SJSA1 (cell line): ENCODE measurements at places on chromosomes 4 and X. TPM values are rescaled to one million over a fixed set of nuclear protein-coding genes. Genes with fewer than 3 reads are reported as not detected.

GRCh38 chrX:50202539-50202938 lies 1.7 kb upstream of the AKAP4 start:
- DNase-seq, result no peak

DNA sequence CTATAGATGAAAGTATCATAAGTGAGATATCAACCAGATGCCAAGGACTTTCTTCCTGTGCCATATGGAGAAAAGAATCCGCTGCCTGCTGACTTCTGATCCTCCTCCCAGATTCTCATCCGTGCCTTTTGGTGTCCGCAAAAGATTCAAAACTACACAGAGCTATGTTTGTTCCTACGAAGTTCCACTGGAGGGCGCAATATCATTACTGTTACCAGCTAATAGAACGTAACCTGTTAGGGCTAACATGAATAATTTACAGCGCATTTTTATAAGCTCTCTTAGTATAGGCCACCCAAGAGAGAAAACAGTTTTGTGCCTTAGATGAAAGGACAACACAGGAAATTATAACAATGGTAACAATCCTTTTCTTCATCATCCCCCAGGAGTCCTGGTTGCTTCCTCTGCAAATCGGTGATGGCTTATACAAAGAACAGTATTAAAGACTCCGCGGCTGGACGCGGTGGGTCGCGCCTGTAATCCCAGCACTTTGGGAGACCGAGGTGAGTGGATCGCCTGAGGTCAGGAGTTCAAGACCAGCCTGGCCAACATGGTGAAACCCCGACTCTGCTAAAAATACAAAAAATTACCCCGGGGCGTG lies 22.8 kb upstream of the CENPVL3 start:
- peak; percentile 10 for DNase-seq

DNA sequence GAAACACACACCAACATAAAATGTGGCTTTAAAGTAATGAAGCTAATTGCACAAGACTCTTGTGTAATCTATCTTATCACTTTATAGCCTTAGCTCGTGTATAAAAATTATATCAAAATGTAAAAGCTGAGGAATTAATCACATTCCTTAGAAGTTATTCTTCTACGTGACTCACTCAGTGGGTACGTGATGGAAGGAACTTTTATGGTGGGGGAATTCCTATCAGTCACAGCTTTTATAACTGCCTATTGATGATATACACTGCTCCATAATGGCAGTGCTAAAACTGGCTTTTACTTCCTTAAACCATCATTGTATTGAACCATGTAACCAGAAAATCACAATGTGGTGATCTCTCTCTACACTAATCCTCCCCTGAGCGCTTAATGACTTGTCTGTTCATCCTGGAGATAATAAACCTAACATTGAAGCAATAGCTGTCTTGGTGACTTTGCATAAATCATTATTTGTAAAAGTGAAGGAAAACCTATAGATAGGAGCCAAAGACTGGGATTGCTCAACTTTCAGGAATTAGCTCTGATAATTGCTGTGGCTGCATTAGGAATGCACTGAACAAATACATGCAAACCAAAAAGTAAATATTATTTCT lies 276.7 kb downstream of the GBA3 start:
- DNase-seq, result peak; percentile 31

GRCh38 chr4:90142081-90142480 lies 14.9 kb downstream of the CCSER1 start:
- no peak for DNase-seq

DNA sequence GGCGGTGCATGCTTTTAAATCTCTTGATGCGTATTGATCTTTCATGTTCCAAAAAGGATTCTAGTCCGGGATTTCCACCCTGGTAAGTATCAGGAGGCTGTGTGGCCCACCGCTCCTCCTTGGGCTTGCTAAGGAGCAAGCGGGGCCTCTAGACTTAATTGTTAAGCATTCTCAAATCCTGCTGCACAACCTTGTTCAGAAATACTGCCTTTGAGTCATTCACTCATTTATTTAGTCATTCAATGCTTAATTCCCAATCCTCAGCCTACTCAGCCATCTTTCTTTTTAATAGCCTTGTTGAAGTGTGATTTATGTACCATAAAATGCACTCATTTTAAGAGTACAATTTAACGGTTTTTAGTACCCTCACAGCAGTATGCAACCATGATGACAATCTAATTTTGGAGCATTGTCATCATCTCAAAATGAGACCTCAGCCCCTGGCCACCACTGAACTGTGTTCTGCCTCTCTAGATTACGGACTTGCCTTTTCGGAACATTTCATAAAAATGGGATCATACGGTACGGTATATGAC lies 15.6 kb upstream of the SLC2A9 start:
- DNase-seq, result no peak

The TRMT10A gene
- 3.5 and 12.1 TPM in 2 replicates for total RNA-seq

The YY2 gene
- 0.53 and 1.7 TPM in 2 replicates for total RNA-seq

- DNase-seq, result no peak
These were observed 365.7 kb upstream of the CPEB2 start for GRCh38 chr4:14636563-14636962.

- no peak for DNase-seq
These were observed 394.8 kb upstream of the TENM3 start for GRCh38 chr4:181848357-181848756.

DNA sequence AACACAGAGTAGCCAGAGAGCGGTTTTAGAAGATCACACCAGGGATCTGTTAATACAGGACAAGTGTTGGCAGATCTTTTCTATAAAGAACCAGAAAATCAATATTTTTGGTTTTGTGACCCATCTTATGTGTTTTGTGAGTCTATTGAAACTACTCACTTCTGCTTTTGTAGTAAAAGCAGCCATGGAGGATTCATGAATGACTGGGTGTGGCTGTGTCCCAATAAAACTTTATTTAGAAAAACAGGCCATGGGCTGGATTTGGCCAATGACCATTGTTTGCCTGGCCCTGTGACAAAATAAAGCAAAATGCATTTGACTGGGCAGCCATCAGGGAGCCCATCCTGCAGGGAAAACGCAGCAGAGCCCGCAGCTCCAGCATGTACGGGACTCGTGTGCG lies 99.9 kb upstream of the ADRA2C start:
- DNase-seq, result no peak

DNA sequence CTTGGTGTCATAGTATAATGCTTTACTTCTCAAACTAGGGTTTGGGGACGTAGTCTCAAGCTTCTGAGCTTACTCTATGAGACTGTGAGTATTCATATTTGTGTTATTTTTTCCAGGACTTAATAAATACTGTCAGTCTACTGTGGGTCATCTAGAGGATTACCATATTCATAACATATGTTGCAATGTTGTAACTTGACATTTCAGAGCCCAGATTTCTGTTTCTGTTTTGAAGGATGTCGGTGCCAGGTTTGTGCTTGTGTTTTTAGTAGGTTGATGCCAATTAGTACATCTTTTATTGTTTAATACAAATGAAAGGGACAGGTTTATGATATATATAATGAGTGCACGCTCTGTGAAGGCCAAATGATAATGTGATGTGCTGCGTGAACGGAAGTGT lies 69.6 kb downstream of the SPANXN4 start:
- DNase-seq, result no peak

- DNase-seq, result no peak
These were observed at the start of gene AKAP14 for GRCh38 chrX:119895843-119896326. Gene AKAP14, plus strand, starts transcription at chrX:119895893. Its CDS starts 7,331 bp downstream, at chrX:119903224.

DNA sequence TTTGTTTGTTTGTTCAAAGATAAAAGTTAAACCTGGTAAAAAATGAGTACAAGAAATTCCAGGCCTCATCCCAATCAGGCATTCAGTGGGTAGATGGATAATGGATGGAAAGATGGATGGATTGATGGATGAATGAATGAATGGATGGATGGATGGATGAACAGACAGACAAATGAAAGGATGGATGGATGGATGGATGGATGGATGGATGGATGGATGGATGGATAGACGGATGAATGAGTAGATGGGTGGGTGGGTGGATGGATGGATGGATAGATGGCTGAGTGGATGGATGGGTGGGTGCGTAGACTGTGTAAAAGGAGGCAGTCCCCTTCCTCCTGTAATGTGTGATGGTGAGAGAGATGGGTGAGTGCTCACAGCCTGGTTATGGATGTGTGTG lies 206.7 kb downstream of the FRMPD4 start:
- no peak for DNase-seq

The FUNDC1 gene
- total RNA-seq, result 21.0 and 24.9 TPM in 2 replicates

DNA sequence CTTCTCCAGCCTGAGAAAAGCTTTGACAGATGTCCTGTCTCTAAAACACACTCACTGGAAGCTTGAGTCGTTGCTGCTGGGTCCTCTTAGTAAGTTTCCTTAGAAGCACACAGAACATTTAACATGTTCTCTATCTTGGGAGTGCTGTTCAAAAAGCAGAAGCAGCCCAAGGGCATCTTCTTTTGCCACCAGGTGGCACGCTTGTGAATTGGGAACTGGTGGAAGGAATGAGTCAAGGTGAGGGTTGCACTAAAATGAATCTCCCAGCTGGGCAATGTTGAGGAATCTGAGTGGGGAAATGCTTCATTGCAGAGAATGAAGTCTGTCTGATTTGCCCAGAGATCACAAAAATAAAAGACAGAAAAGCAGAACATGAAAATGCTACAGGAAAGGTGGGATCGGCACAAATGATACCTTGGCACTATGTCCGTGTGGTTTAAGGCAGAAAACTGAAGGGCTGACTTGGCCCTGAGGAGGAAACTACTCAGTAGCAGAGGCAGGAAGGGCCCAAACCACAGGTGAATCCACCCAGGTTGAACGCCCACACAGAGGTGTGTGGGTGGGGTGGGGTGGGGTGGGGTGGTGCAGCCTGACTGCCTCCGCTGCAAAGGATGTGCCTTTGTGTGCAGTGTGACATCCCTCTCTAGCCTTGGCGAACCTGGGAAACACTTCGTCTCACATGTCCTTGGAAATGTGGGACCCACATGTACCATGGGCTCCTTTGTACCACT lies 26.0 kb downstream of the KIT start:
- DNase-seq, result no peak

The ZNF275 gene
- total RNA-seq, result 4.4 and 8.9 TPM in 2 replicates

DNA sequence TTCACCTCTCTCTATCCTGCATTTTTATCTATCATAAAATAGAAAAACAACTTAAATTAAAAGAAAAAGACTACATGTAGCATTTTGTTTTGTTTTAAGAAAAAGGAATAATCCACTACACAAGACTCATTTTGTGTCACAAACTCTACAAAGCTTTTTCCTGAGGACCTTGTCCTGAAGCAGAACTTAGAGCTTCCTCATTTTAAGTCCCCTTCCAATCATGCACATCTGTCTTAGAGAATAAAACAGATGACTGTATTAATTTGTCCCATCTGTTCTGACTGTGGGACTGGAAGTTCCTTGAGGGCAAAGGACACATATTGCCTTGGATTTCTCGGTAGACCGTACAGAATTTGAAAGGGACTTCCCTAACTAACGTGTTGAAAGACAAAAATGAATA lies 218.5 kb downstream of the COL25A1 start:
- DNase-seq, result no peak

DNA sequence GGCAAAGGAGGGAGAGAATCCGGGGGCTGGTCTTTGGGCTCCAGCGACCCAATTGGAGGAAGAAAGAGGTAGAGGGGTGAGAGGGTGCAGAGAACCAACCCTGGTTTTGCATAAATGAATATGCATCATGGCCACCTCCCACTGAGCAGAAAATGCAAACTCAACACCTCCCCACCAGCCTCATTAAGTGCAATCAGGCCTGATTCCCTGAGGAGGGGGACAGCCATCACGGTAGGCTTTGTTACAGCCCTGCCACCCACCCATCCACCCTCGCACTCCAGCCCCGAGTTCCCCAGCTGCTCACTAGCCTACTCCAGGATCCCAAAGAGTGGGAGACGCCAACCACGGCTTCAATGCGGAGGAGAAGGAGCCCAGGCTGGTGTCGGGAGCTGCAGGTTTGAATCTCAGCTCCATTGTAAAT lies 48.3 kb upstream of the MAN2B2 start:
- DNase-seq, result no peak

The PWWP3B gene
- not detected in 2 replicates for total RNA-seq

The CT45A2 gene
- not detected in 2 replicates for total RNA-seq

DNA sequence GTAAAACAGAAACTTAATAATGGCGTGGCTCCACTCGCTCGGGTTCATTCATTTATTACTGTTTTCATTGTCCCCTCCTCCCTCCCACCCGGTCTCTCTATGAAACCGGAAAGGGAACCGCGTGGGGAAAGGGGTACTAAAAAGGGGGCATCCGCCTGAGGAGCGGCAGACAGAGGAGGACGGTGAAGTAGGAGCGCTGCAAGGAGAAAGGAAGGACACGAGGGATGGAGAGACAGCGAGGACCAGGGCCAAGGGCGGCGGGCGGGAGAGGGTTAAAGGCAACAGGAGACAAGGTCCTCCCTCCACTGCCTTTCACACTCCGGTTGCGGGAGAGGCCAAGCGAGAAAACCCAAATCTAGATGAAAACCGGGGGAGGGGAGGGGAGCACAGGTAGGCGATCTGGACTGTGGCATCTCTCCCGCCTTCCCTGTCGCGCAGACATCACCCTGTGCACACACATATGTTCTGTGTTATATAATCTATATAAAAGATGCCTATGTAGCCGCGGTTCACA lies 829 bp downstream of the ELOVL6 start:
- peak; percentile 43 for DNase-seq

- DNase-seq, result no peak
These were observed 12.2 kb upstream of the EXOSC9 start for GRCh38 chr4:121788896-121789295.

DNA sequence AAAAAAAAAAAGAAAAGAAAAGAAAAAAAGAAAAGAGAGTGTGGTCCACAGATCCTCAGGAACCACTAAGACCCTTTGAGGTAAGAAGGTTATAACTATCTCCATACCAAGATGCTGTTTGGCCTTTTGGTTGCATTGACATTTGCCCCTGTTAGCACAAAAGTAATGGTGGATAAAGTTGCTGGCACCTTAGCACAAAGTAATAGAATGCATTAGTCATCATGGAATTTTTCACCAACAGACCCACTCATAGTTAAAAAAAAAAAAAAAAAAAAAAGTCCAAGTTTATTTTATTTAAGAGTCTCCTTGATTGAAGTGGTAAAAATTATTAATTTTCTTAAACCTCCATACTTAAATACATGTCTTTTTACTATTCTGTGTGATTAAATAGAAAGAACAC lies 78.4 kb upstream of the RBPJ start:
- no peak for DNase-seq
